Activated CD4-positive, alpha-beta T cell treated with anti-CD3 and anti-CD28 coated beads for 36 hours (primary cell): ENCODE measurements at places on chromosomes 3 and 15. TPM values are rescaled to one million over a fixed set of nuclear protein-coding genes. Genes with fewer than 3 reads are reported as not detected.

Gene GHSR
- total RNA-seq, result not detected

Gene PRSS50
- total RNA-seq, result not detected

Gene SERPINI2
- total RNA-seq, result not detected

Gene UBAP1L
- 3.2 TPM for total RNA-seq

Gene KNG1
- not detected for total RNA-seq
